ENCODE measurements at places on chromosomes 4 and X. TPM values are rescaled to one million over a fixed set of nuclear protein-coding genes. Genes with fewer than 3 reads are reported as not detected.
A peak's percentile ranks its signal among the peaks of the same experiment; 100 is the strongest.

- DNase-seq = no peak
Measured at GRCh38 chr4:16573206-16573605, 325.2 kb downstream of the LDB2 start.

DNA sequence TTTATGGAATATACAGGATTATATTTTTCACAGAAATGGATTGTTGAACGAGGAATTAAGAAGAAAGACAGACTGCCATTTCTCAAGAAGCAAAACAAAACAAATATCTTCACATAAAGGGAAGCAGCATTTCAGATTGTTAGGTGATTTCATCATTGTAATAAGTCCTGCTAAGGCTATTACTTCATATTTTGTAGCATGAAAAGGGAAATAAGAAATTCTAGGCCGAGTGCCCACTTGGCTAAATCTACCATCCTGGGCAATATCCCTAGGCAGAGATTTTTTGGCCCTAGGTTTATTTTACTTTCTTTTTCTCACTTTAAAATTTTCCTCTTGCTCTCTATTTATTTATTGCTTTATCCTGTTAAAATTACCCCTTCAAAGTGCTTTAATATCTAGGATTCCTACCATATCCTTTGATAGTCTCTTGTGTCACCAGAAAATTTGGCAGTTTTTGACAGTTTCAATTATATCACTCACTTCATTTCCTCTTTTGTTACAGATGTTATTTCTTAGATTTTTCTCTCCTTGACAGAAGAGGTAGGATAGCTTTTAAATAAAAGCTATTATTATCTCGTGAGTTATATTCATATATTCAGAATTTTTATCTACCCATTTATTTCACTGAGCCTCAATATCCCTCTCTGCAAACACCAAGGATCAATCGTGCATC, 142.3 kb downstream of the PDGFC start:
- DNase-seq = no peak

Gene HMX1
- not detected for polyA plus RNA-seq

- DNase-seq = no peak
Measured at GRCh38 chrX:65697211-65697641, 29.8 kb downstream of the MSN start.

DNA sequence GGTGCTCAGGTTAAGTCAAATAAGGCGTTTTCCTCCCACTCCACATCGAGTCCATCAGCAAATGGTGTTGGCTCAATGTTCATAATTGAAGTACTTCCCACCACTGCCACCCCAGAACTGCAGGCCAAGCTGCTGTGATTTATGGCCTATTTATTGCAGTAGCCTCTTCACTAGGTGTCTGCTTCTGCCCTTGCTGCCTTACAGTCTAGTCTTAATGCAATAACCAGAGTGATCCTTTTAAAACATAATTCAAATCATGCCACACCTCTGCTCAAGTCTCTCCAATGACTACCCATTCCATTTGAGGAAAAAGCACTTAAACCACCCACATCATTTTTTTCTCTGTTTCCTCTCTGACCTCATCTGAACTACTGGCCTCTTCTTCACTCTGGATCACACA, 220.3 kb downstream of the KCNIP4 start:
- DNase-seq = no peak

DNA sequence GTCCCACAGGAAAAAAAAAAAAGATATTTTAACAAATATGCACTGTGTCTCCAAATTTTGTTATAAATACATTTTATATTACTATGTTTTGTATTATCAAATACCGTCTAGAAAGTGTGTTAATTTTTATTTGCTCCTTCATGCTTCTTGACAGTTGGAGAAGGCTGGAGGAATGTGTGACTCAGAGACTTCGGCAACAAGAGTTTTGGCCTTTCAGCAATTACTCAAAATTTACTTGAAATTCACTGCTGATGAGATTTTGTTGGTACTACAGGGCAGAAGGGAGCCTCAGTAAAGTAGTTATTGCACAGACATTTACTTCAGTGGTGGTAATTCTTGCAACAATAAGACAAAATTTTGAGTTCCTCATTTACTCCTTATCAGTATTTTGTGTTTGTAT, 2164.0 kb downstream of the PCDH7 start:
- no peak for DNase-seq

GRCh38 chr4:6395466-6396228, 76.8 kb downstream of the PPP2R2C start:
- no peak for DNase-seq

GRCh38 chr4:127732623-127733328, 2.6 kb downstream of the SLC25A31 start:
- DNase-seq = peak; percentile 26

DNA sequence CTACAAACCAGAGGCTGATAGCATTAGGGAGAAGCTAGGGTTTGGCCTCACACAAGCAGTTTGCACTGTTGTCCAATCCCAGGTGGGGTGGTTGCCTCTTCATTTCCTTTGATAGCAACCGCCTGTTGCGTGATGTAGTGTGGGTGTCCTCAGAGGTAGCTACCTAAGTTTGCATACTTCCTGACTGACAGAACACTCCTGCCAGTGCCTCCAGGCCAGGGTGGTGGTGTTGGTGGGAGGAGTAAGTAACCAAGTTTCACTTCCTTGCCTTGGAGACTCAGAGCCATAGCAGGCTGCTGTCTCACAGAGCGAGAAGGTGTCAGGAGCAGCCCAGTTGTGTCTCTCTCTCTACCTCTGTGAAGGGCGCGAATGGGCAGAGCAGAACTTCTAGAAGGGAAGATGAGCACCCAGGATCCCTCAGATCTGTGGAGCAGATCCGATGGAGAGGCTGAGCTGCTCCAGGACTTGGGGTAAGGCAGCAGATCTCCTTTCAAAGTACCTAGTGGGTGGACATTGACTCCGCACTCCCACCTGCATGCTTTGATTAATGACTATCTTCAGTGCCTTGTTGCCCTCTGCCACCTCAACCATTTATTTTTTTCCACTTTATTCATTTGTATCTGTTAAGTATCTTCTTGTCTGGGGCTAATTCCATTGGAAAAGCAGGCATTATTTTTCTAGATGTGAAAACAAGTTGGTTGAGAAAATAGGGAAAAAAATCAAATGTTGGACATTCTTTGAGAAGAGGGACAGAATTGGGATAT, at the start of gene DAPP1:
DAPP1 (plus strand) TSS at position 283 of the 764 bp plus-strand sequence; CDS start at position 370, 87 bp downstream.
- no peak for DNase-seq

DNA sequence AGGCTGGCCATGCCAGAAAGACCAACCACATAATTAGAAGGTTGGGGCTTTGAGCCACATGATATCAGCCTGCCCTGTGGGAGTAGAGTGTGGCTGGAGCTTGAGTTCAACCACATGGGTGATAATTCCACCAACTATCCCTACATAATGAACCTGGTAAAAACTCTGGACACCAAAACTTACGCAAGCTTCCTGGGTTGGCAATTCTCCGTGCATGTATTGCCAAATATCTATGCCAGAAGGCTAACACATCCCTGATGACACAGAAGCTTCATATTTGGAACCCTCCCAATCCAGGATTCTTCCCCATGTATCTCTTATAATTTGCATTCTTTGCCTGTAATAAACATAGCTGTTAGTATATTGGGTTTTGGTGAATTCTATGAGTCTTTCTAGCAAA, 68.2 kb downstream of the FUNDC1 start:
- no peak for DNase-seq

Gene CC2D2A
- polyA plus RNA-seq = 51.0 TPM

- no peak for DNase-seq
Measured at GRCh38 chr4:10593130-10593529, 91.4 kb downstream of the CLNK start.

- no peak for DNase-seq
Measured at GRCh38 chr4:112973750-112974251, 75.7 kb upstream of the ANK2 start.

Gene STARD8
- 22.2 TPM for polyA plus RNA-seq

- no peak for DNase-seq
Measured at GRCh38 chr4:83335701-83336100, 1.1 kb upstream of the HPSE start.

DNA sequence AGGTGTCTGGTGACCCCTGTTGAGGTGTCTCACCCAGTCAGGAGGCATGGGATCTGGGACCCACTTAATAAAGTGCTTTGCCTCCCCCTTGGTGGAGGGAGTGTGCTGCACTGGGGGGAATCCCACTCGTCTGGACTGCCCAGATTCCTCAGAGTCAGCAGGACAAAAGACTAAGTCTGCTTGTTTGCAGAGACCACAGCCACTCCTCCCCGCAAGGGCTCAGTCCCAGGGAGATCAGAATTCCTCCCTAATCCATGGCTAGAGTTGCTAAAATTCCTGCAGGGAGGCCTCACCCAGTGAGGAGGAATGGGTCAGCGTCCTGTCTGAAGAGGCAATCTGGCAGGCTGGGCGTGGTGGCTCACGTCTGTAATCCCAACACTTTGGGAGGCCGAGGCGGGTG, 442.2 kb downstream of the PABPC4L start:
- no peak for DNase-seq

Gene CLCN5
- 81.5 TPM for polyA plus RNA-seq

DNA sequence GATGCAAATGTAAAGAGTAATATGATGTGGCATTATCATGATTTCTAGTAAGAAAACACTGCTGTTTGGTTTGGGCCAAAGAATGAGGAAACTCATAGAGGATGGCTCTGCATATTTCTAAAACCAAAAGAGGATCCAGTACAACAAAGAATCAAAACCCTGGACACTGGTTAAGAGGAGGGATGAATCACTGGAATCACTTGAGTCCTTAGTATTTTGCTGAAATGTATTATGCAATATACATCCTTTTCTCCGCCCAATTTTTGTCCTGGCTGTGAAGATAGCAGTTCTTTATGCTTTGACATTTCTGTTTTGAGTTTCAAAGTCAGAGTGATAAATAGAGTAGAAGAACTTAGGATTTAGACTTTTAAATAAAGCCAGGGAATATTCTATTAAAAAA, 345.9 kb downstream of the PACRGL start:
- no peak for DNase-seq

- no peak for DNase-seq
Measured at GRCh38 chrX:16005917-16006316, 117.4 kb upstream of the GRPR start.

GRCh38 chr4:69057620-69058409, 38.5 kb upstream of the UGT2B7 start:
- DNase-seq = no peak

DNA sequence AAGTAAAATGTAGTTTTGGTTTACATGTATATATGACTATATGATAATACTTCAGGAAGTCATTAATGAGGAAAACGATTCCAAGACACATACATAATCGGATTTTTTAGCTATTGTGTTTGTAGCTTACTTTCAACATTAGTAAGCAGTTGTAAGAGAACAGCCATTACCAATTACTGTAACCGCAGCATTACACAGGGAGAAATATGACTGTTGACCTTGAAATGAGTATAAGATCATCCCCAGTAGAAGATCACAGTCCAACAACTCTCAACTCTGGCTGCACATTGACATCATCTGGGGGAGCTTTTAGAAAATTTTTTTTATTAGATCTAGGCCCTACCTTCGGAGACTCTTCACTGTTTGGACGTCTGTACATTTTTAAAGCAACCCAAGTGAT, 762.0 kb upstream of the MAGEB2 start:
- DNase-seq = no peak

- no peak for DNase-seq
Measured at GRCh38 chr4:129358571-129358970, 262.6 kb downstream of the C4orf33 start.

Gene TMPRSS11F
- polyA plus RNA-seq = not detected

Gene PROM1
- 45.8 TPM for polyA plus RNA-seq

GRCh38 chr4:46445710-46446314, 55.9 kb upstream of the GABRA2 start:
- no peak for DNase-seq

Gene VSIG4
- 6.4 TPM for polyA plus RNA-seq

DNA sequence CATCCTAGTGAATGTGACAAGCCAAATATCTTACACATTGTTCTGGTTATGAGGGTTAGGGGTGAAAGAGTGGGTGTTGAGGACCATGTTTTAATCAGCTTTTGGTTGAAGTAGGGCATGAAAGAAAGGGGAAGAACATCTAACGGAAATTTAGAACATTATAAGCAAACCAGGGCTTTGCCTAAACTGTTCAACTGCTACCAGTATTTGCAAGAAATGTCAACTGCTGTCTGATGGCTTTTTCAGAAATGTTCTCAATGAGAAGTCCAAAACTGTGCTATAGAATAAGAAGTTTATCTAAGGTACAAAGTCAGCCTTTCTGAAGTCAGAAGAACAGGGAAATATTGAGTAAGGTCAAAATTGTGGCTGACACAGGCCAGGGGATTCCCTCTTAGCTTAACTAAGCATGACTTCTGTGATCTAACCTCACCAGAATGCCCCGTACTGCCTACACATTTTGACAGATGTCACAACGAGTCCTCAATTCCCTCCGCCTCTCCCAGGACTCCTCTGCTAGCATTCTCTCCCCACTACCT, 67.1 kb downstream of the DTHD1 start:
- no peak for DNase-seq

- DNase-seq = no peak
Measured at GRCh38 chrX:70494441-70494840, 49.8 kb downstream of the DLG3 start.

GRCh38 chr4:188934320-188934962, 795.2 kb downstream of the TRIML1 start:
- no peak for DNase-seq

Gene CNKSR2
- polyA plus RNA-seq = 1.5 TPM

All from left renal cortex interstitium (tissue), 4 donors.